NAMALWA (cell line): ENCODE measurements at places on chromosomes 16 and 17.
A peak's percentile ranks its signal among the peaks of the same experiment; 100 is the strongest.

GRCh38 chr16:57736419-57737351 lies 1.1 kb downstream of the KATNB1 start:
- peak; percentile 55 for DNase-seq

DNA sequence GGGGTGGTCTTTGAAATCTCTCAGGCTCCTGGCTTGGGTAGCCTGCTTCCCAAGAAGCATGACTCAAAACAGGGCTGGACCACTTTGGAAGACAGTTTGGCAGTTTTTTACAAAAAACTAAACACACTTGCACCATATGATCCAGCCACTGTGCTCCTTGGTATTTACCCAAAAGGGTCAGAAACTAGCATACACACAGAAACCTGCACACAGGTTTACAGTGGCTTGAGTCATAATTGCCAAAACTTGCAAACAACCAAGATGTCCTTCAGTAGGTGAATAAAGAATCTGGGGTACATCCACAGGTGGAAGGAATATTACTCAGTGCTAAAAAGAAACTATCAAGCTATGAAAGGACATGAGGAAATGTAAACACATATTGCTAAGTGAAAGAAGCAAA lies 323.2 kb upstream of the CDH5 start:
- DNase-seq: no peak

DNA sequence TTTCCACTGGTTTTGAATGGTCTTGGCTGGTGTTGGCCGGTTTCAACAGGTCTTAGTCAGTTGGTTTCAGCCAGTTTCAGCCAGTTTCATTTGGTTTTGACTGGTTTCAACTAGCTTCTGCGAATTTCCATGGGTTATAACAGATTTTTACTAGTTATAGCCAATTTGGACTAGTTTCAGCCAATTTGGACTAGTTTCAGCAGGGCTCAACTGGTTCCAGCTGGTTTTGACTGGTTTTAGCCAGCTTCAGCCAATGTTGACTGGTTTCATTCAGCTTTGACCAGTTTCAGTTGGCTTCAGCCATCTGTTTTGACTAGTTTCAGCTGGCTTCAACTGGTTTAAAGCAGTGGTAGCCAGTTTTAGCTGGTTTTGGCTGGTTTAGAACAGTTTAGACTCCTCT lies 432.6 kb downstream of the UTP18 start:
- DNase-seq: peak; percentile 3

- no peak for DNase-seq
Measured at GRCh38 chr16:4373909-4374742, 2.5 kb downstream of the VASN start.

DNA sequence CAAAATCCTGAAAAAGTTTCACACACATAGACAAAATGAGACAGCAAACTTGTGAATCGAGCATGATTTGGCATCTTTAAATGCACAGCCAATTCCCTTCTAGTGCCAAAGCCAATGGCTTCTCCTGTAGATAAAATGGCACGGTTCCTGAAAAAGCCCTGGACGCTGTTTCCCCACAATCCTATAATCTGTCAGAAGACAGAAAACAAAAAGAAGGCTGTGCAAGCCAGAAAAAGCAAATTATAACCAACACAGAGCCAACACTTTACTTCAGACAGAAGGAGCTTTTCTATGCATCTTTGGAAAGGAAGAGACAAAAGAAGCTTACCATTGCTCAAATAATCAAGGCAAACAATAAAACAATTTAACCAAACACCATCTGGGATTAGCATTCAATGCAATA lies 23.8 kb downstream of the FAM222B start:
- no peak for DNase-seq

- no peak for DNase-seq
Measured at GRCh38 chr16:20049831-20050230, 23.9 kb downstream of the GPR139 start.

- no peak for DNase-seq
Measured at GRCh38 chr17:63029541-63029940, 63.5 kb downstream of the TANC2 start.

DNA sequence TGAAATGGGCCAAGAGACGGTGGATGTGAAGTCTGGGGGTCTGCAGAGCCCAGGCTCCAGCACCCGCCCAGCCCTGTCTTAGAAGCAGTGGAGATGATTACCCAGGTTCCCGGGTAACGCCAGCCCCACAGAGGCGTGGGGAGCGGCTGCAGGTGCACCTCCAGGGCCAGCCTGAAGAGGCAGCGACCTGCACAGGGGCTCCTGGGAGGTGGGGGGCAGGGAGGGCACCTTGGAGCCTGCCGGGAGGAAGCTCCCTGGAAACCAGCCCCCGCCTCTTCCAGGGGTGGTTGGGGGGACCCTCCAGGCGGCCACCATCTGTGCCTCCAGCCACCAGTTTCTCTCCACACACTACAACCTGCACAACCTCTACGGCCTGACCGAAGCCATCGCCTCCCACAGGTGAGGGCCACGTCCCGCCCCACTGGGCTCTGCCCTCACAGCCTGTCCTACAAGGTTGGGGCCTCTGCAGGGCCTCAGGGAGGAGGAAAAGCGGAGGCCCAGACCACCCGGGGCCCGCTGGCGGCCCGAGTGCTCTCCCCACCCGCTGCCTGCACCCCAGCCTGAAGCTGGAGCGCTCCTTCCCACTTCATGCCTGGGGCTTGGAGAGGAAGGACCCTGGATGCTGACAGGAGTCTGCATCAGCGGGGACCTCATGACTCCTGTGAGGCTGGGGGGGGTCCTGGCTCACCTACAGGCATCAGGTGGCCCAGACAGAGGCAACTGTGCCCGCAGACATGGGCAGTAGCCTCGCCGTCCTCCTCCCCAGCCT lies 10.5 kb downstream of the GAA start:
- DNase-seq: peak; percentile 39

DNA sequence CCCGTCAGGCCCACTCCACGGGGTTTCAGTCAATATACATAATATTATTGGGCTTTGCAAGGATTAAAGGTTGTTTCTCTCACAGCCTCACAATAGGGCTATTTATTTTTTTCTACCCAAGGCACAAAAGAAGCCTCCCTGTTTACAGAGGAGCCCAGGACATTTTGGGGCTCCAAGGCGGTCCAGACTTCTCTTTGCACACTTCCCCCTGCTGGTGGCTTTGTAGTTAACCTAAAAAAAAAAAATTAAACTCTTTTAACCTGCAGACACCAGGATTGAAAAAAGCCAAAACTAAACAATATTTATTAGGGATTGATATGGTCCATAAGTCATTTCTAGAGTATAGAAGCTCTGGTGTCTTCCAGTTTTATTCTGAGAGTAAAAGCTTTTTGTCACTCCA lies 169.7 kb upstream of the ZFHX3 start:
- DNase-seq: peak; percentile 23

- DNase-seq: peak; percentile 45
Measured at GRCh38 chr16:85901110-85901509, 2.1 kb downstream of the IRF8 start.

- DNase-seq: peak; percentile 0
Measured at GRCh38 chr17:5785867-5786509, 201.7 kb upstream of the NLRP1 start.

GRCh38 chr17:39962642-39963220 lies at the start of gene GSDMA:
GSDMA (plus strand) TSS chr17:39963004; CDS start chr17:39965688, 2,684 bp downstream.
- no peak for DNase-seq

DNA sequence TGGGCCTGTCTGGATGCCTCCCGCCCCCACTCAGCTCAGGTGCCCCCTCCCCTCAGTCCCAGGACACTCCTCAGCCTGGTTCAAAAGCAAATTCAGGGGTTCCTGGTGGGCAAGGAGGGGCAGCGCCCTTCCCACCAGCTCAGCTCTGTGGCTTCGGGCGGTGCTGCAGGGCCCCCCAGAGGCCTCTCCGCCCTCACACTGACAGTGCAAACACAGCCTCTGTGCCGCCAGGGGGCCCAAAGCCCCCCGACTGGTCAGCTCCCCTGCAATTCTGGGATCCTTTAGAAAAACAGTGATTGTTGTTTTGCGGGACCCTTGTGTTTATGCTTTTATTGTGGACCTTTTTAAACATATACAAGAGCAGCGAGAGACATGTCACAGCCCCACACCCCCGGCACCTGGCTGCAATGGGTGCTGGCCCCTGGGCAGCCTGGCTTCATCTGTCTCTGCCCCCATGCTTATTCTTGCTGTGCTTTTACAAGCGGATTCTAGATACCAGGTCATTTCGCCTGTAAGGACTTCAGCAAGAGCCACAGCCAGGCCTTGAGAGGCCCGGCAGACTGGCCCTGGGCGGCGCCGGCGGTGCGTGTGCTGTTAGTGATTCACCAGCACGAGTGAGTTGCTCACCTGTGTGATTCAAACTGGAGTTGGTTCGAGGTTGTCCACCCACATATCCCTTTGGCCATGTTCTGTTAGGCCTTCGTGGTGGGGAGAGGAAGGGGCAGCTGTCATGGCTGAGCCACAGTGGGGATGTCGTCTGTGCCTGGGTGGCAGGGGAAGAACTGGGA lies 21.2 kb downstream of the ZNF469 start:
- DNase-seq: no peak

GRCh38 chr17:4006745-4007211 lies 42.5 kb upstream of the ATP2A3 start:
- no peak for DNase-seq

GRCh38 chr17:30290077-30290476 lies 1.7 kb downstream of the BLMH start:
- DNase-seq: no peak

GRCh38 chr17:64773836-64774761 lies 112.0 kb upstream of the SMURF2 start:
- DNase-seq: peak; percentile 58

- DNase-seq: no peak
Measured at GRCh38 chr16:15648135-15648730, 1.8 kb upstream of the NDE1 start.

GRCh38 chr16:82636958-82637357 lies 10.2 kb downstream of the CDH13 start:
- DNase-seq: no peak

DNA sequence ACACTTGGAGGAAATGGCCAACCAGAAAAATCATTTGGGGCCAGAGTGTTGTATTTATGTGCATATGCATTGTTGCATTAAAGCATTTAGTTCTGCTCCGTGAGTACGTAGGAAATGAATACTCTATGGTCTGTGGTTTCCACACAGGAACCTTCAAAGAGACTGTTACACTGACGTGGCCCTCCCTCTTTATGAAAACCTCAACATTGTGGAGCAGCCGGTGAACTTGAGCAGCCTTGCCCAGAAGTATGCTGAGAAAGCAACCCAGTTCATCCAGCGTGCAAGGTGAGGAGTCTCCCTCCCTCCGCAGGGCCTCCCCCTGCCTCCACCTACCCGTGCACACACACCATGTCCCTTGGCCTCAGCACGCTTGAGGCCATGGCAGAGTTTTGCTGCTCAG lies 65.2 kb downstream of the ARSG start:
- peak; percentile 31 for DNase-seq

GRCh38 chr17:39999067-39999466 lies 16.2 kb upstream of the CSF3 start:
- no peak for DNase-seq

GRCh38 chr16:66703406-66704215 lies 7.1 kb upstream of the CMTM4 start:
- DNase-seq: no peak

DNA sequence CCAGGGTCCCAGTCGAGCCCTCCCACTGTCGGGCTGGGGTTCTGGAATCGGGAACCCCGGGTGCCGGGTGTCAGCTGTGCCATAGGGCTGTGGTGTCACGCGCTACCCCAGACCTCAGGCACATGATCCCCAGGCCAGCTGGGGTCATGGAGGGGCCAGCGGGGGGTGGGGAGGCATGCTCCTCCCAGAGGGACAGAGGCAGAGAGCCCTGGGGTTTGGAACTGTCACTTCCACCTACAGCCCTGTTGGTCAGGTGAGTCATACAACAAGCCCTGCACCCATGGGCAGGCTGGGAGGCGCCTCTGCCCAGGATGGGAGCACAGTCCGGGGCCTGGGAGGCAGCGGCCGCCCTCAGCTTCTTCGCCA lies 63.0 kb downstream of the BAIAP2 start:
- no peak for DNase-seq

GRCh38 chr17:376936-377863 lies 24.6 kb upstream of the RPH3AL start:
- DNase-seq: no peak

GRCh38 chr16:10569621-10570020 lies 10.8 kb downstream of the EMP2 start:
- no peak for DNase-seq

DNA sequence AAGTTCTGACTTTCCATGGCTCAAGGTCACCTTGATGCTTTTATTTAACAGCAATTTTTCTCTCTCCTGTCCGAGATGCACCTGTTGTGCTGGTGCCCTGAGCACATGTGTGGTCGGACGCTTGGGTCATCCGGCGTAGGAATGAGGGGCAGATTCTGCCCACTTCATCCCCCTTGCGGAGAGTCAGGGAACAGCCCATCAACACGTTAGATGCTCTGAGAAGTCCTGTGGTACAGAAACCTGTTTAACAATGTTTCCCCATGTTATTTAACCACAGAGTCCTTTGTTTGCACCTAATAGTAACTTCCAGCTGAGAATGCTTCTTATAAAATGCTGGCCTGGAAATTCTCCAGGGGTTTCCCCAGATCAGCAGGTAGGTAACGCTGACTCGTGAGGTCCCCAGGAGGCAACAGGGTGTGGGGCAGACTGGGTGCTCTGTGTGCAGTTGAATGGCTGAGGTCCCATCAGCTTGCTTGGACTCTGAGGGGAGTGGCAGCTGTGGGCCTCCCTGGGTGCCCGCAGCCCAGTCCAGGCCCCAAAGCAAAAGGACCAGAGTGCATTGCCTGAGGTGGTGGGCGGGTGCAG lies 17.8 kb downstream of the DOC2B start:
- no peak for DNase-seq

DNA sequence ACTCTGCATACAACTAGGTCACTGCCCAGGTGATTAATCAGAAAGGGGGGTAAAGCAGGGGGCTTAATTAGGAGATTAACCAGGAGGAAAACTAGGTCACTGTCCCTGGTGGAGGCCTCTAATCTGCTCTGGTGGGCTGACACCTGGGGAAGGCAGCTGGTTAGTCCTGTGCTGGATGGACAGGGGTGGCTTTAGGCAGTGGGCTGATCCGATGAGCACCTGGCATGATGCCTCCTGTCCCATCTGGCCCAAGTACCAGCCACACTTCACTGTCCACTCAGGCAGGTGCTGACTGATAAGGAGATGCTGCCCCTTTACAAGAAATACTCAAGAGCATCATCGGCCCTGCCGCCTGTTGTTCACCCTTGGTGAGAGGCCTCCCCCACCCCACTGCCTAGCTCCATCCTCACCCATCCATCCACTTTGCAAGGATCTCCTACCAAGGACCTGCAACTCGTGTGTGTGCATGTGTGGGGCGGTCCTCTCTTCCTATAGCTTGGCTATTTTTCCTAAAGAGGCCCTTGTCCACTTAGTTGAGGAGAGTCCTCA lies 13.8 kb upstream of the RCVRN start:
- no peak for DNase-seq

- no peak for DNase-seq
Measured at GRCh38 chr16:27322858-27323780, 9.3 kb downstream of the IL4R start.

GRCh38 chr17:45800816-45801215 lies 16.7 kb downstream of the CRHR1 start:
- DNase-seq: no peak

DNA sequence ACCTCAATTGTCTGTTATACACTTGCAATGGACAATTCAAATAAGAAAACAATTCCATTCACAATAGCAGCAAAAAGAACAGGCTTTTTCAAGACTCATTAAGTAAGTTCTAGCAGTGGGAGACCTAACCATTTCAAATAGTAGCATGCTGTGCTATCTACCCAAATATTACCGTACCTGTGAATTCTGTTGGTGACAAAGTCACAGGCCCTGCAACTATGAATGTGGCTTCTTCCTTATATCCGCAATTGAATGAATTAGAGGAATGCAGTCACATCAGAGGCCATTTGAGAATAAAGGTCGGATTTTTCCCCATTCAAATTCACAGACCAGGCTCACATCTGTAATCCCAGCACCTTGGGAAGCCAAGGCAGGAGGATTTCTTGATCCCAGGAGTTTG lies 800 bp upstream of the NME4 start:
- DNase-seq: no peak
